AG08396 (cell line): ENCODE measurements at places on chromosomes 4 and X.

DNA sequence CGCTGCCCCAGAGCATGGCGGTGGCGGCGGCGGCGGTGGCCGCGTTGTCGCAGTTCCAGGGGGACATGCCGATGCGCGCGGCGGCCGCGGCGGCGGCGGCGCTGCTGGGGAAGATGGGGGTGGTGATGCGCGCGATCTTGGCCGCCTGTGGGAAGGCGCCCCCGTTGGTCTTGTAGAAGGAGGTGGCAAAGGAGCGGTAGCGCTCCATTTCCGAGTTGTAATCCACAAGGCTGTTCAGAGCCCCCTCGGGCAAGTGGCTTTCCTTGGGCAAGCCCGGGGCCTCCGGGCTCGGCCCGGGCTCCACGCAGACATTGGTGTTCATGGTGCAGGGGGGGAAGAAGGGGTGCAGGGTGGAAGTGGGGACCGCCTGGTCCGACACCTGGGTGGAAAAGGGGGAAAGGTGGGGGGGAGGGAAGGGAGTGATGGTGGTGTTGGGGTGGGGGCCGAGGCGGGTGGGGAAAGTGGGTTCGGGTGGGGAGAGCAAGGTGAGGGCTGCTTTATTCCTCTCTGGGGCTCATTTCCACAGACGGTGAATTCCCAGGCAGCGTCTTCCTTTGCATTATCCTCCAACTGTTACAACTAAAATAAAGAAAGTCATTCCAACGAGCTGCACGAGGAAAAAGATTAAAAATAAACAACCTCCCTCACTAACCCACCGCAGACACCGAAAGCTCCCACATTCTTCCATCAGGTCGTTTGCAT lies 3.1 kb downstream of the CXXC4 start:
- DNase-seq: peak; percentile 28

- DNase-seq: no peak
Observed at GRCh38 chrX:39452401-39452800, 645.4 kb downstream of the BCOR start.

GRCh38 chr4:176945334-176945733 lies 152.6 kb upstream of the VEGFC start:
- DNase-seq: no peak

DNA sequence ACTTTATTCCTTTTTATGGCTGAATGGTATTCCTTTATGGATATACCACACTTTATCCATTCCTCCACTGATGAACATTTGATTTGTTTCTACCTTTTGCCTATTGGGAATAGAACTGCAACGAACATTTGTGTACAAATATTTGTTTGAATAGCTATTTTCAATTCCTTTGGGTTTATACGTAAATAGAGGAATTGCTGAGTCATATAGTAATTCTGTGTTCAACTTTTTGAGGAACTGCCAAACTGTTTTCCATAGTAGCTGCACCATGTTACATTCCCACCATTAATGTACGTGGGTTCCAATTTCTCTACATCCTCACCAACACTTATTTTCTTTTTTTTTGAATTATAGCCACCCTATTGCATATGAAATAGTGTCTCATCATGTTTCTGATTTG lies 156.5 kb upstream of the ATP6AP2 start:
- no peak for DNase-seq

DNA sequence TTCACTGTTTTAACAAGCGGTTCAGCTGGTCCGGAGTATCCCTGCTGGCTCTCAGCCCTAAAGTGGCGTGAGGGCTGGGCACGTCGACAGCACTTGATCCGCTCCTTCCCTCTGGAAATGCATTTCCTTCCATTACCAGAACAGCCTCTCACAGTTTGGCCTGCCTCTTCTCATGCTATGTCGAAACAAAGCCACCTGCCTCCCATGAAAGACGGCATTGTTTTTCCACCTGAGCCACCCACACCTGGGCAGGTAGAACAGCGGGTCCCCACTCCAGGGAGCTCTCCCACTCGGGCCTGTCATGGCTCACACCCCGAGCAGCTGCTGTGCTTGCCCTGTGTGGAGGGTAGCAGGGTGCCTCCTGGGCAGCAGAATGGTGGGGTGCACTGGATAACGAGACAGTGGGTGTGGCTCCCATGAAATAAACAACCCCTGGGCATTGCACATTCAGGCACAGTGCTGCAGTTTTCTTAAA lies 86.2 kb downstream of the FHDC1 start:
- no peak for DNase-seq

DNA sequence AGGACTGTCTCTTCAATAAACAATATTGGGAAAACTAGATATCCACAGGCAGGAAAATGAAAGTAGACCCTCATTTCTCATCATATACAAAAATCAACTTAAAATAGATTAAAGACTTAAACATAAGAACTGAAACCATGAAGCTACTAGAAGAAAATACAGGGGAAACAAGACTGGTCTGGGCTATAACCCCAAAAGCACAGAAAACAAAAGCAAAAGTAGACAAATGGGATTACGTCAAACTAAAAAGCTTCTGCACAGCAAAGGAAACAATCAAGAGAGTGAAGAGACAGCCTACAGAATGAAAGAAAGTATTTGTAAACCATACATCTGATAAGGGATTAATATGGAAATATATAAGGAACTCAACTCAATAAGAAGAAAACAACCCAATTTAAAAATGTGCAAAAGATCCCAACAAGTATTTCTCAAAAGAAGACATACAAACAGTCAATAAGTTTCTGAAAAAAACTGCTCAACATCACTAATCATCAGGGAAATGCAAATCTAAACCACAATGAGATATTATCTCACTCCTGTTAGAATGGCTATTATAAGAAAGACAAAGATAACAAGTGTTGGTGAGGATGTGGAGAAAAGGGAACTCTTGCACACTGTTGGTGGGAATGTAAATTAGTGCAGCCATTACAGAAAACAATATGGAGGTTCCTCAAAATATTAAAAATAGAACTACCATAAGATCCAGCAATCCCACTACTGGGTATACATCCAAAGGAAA lies 325.3 kb upstream of the RASGEF1B start:
- DNase-seq: no peak

GRCh38 chr4:60637976-60638375 lies 562.1 kb upstream of the ADGRL3 start:
- no peak for DNase-seq

DNA sequence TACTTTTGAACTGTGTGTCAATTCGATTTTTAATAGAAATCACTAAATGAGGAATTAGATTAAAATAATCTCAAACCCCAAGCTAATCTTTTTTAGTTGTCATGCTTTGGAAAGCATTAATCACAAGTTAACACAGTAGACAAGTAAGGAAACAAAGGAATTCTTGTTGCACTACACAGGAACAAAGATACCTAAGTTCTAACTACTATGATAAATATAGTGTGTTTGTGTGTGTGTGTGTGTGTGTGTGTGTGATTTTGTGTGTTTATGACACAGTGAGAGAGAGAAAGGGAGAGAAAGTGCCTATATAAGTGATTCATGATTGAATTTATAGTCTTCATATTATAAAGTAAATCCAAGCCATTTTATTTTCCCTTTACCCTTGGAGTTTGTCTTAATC lies 931.4 kb downstream of the PCDH7 start:
- DNase-seq: no peak

- no peak for DNase-seq
Observed at GRCh38 chr4:102586644-102587021, 85.5 kb downstream of the NFKB1 start.

- peak; percentile 72 for DNase-seq
Observed at GRCh38 chr4:15234856-15235126, 193.0 kb upstream of the C1QTNF7 start.

- DNase-seq: no peak
Observed at GRCh38 chrX:26470941-26471340, 255.0 kb downstream of the MAGEB5 start.

DNA sequence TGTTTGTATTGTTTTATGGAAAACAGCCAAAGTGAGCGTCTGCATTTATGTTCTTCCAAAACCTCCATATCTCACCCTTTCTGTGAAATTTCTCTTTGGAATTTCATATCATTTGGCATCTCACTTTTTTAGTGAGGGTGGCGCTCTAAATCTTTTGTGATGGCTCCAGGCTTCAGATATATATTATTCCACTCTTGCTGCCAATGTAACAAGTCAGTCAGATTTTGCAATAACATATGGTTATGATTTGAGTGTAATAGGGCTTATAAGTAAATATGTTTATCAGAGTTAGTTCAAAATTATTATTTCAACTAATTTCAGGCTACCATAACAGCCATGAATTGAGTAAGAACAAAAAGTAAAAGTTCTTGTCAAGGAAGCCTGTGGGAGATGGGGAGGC lies 314.7 kb downstream of the PDGFC start:
- DNase-seq: no peak

DNA sequence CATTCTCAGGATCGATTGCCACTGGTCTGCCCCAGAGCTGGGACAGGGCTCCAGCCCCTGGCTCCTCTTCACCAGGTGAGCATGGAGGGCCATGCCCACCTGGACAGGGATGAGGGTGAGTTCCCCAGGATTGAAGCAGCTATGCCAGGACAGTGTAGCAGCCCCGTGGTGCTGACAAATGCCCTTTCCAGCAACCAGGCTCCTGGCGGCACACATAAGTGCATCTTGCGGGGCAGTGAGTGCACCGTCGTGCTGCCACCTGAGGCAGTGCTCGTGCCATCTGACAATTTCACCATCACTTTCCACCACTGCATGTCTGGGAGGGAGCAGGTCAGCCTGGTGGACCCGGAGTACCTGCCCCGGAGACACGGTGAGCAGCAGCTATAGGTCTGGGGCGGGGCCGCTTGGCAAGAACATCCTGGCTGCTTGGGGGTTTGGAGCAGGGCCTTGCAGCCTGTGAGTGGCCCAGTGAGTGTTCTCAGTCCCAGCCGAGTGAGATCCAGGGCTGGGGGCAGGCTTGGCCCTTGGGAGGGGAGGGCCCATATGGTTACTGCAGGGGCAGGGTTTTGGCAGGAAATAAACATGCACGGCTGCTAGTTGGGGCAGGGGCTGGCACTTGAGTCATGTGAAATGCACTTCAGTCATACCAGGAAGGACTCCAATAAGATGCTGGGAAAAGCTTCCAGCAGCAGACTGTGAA lies 6.1 kb downstream of the IL9R start:
- no peak for DNase-seq

GRCh38 chrX:55142206-55142918 lies 53.5 kb downstream of the PAGE2 start:
- DNase-seq: no peak

- no peak for DNase-seq
Observed at GRCh38 chr4:77586951-77587383, 18.7 kb upstream of the CXCL13 start.

DNA sequence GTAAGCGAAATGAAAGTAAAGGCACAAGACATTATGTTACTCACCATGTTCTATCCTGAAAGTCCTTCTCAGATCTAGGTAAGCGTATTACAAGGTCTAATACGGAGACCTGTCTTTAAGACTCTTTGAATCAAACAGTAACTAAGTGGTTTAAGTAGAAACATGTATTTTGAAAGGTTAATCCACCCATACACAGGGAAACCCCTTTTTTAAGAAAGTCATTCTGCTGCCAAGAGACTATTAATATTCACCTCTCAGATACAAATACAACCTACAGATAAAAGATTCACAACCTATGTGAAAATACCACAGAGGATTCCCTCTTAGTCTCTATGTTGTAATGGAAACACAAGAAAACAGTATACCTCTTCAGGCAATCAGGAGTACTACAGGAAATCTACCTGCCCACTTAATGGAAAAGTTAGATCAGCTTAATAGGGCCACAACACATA lies 63.2 kb upstream of the TNIP3 start:
- DNase-seq: no peak

DNA sequence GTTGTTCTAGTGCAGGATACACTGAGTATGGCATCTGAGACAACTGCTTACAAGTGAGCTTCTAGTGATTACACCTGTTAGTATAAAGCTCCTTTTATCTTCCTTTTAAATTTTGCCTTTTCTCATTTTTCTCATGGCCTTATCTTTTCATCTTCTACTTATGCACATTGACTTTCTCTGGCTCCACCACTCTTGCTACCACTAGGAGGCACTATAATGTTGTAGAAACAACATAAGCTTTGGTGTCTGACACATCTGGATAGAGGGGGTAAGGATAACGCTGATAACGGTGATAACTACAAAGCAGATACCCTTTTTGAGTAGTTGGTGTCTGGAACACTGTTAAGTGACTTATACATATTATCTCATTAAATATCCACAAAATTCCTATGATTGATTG lies 187.4 kb upstream of the TEX13C start:
- DNase-seq: no peak

GRCh38 chrX:145727476-145727875 lies 90.2 kb upstream of the SLITRK2 start:
- no peak for DNase-seq

GRCh38 chr4:184792334-184792733 lies 33.4 kb downstream of the ACSL1 start:
- DNase-seq: no peak

DNA sequence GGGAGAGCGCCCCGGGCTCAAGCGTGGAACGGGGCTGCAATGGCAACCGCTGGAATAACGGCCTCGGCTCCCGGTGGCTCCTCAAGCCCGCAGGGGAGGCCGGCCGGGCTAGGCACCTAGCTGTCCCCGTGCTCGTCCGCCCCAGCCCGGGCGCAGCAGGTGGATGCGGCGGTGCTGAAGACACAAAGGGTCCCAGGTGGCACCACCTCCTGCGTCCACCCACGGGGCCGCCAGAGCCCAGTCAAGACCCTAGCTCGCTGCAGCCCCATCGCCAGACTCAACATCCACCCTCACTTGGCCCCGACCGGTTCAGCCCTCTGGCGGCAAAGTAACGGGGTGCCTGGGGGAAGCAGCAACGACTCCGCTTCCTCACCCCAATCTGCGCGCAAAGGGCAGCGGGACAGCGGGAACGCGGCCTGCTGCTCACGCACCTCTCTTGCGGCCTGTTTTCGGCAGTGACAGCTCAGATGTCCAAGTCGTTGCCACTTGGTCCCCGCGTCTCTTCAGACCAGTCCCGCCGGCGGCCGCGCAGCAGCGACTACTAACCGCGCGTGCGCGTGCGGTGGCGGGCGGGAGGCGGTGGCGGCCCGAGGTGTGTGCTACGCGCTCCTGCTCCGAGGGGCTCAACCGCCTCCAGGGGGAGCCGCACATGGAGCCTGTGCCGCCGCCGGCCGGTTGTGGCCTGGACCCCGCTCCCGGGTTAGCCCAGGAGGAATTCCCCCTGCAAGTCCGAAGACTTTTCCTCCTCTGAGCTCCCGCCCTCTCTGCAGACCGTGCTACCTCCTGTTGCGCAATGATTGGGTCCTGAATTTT lies at the start of gene CLGN:
Gene CLGN, minus strand, starts transcription at position 543 of the 813 bp plus-strand sequence. CDS start 14,570 bp downstream, outside the sequence.
- DNase-seq: peak; percentile 74

GRCh38 chrX:40867352-40867751 lies 132.0 kb upstream of the MED14 start:
- peak; percentile 33 for DNase-seq

DNA sequence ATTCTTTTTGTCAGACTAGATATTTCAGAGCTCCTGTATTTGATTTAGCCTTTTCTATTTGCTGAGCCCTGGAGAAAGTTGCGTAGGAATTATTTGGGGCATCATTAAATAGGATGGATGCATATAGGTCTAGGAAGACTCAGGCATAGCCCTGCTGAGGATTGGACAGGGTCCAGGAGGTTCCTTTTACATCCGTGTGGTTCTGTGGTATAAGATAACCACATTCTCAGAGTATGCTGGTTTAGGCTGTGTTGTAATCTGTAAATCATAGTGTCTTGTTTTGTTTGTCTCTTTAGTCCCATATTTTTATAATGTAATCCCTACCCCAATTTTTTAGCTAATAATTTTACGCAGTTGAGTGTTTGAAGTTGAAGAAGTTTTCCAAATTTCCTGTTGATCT lies 513.7 kb downstream of the RPA4 start:
- no peak for DNase-seq
